ENCODE measurements at places on chromosomes 12 and 14.

DNA sequence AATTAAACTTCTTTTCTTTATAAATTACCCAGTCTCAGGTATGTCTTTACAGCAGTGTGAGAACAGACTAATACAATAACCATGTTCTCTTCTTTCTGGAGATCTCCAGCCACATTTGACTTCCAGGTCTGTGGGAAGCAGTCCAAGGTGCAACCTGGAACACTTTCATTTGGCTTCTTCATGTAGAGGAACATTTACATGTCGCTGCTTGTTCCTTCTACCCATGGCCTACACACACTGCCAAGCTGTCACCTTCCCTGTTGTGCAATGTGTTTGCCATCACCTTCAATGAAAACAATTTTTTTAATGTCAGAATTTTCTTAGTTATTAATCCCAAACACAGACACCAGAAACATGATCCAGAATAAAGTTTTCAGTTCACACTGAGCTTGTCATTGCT, 104.7 kb downstream of the PRKCH start:
- DNase-seq: no peak

DNA sequence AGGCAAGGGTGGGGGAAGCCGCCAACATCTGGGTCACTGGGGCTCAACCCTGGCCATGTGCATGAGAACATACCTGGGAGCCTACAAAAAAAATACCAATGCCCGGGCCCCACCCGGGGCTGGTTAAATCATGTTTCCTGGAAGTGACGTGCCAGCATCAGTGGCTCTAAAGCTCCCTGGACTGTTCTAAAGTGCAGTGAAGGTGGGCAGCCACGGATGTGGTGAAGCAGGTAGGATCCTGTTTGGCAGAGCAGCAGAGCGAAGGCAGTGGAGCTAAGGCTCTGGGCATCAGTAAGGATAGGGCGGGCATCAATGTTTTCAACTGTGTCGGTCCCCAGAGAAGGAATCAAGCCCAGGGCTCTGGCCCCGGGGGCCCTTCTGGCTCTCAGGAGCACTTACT, 525 bp upstream of the GPR68 start:
- no peak for DNase-seq

- DNase-seq: no peak
Observed at GRCh38 chr12:53120685-53121525, 17.6 kb downstream of the SOAT2 start.

- DNase-seq: no peak
Observed at GRCh38 chr14:55518391-55518790, 61.6 kb upstream of the KTN1 start.

GRCh38 chr12:50441763-50442162, 41.1 kb downstream of the LARP4 start:
- no peak for DNase-seq

DNA sequence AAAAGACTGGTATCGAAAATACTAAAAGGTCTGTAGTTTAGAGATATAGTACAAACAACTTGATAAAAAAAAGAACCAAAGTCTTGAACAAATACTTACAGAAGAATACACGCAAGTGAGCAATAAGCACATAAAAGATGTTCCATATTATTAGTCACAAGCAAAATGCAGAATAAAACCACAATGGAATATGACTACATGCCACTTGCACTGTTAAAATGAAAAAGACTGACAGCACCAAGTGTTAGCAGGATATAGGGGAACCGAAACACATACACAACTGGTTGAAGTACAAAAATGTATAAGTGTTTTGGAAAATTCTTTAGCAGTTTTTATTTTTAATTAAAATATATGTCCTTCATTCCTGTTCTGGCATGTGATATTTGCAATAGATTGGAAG, 3.6 kb downstream of the CLEC2A start:
- DNase-seq: no peak

DNA sequence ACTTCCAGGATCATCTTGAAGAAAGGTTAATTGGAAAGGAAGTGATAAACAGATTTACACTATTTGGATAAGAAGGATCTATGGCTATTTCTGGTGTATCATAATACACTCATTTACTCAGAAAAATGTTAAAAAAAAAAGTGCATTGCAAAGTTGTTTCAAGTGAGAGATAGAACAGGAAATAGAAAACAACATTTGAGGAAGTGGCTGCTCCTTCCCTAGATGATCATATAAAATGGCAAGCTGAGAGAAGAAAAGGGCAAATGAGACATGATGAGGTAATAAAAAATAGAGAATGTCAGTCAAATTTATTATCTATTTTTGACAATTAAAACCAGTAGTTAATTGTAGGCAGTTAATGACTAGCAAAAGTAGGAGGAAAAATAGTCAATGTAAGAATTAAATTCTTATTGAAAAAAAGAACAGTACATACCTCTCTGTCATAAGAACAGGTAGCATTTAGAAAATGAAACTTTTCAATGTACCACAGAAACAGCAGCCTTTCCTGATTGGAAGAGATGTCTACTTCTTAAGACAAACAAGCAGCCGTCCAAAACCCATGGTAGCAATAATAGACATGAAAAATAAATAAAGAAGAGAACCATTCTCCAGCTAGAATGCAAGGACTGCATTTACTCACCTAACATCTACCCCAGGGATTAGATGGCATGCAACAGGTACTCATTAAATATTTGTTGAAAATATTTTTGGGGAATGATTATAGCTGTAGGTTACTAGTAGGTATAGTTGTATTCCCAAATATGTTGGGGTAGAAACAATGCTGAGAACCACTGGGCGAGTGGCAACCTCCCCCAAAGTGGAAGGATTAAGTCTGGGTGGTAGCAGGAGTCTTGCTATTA, 63.9 kb upstream of the GRIP1 start:
- no peak for DNase-seq

DNA sequence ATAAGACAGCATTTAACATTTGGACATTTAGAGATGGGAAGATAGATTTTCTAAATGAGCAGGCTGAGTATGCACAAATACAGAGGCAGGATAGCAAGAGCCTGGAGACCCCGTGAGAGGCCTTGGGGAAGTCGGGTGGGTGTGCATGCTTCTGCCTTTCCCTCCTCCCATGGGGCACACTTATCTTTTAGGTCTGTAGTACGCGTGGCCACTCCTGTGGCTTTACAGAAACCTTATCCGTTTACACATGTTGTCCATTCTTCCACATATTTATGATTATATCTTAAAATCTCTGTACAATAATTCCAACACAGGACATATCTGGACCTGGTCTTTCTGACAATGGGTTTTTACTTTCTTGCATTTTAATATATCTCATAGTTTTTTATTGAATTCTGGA, 33.6 kb downstream of the GYS2 start:
- no peak for DNase-seq

DNA sequence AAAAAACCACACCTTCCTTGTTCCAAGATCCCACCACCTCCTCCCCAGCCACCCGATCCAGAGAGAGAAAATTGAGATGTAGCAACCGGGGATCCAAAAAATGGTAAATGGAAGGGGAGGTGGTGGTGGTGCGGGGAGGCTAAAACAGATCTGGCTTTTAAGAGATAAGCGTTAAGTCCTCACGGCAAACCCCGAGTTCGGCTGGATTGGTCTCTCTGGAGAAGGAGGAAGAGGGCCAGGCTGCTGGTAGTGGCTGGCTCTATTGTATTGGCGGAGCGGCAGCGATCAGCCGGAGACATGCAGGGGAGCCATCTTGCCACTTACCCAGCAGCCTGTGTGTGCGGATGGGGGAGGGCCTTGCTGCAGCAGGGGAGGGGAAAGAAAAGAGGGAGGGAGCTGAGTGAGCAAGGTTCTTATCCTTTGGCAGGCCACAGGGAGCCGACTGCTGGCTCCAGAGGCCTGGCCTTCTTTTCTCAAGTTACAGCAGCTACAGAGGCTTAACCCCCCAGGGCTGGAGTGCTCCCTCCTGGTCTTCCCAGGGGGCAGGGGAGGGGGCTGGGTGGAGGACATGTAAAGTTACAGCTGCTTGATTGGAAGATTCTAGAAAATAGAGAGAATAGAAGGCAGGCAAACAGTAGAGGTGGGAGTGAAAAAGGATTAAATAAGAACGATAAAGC, 14.1 kb upstream of the CDH24 start:
- DNase-seq: peak; percentile 77

DNA sequence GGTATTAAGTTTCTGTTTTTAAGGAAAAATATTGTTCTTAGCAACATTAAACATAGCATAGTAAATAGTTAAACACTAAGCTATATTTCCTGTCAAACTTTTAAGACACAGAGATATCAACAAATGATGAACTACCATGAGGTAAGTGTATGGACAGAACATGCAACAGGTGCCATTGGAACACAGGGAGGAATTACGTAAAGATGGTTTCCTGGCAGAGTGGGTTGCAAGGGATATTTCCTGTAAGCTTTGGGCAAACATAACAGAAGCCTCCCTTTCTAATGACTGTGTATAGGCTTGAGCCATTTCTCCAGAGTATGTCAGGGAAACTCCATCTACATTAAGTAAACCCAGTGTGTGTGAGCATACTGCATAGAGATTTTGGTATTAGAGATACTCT, 31.7 kb upstream of the HELB start:
- DNase-seq: no peak

DNA sequence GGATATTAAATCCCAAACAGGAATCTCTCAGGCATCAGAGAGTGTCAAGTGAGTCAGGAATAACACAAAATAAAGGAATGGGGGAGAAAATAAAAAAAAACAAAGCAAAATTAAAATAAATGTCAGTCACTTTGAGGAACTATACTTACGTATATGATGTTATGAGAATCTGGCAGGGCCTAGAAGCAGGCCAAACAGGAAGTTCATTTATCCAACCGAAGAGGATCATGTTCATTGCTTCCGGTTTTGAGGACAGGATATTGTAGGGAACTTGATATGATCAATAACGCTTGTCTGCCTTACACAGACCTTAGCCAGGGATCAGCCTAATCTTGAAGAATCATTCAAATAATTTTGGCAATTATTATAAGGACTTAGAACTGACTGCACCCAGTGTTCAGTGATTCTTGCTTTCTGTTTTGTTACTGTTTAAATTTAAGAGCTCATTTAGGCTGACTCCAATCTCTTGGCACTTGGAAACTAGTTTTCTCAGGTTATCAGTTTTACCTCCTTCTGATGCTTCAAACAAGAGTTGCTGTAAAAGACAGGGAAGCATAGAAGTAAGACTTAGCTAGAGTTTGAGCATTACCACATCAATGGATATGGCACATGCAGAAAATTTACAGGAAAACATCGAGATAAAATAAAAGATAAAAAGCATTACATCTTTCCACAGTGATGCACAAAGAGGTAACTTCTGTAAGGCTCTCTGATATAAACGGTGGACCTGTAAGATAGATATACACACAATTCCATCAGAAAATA, 53.4 kb downstream of the ZFC3H1 start:
- no peak for DNase-seq

- no peak for DNase-seq
Observed at GRCh38 chr12:91974541-91975085, 171.0 kb downstream of the BTG1 start.

DNA sequence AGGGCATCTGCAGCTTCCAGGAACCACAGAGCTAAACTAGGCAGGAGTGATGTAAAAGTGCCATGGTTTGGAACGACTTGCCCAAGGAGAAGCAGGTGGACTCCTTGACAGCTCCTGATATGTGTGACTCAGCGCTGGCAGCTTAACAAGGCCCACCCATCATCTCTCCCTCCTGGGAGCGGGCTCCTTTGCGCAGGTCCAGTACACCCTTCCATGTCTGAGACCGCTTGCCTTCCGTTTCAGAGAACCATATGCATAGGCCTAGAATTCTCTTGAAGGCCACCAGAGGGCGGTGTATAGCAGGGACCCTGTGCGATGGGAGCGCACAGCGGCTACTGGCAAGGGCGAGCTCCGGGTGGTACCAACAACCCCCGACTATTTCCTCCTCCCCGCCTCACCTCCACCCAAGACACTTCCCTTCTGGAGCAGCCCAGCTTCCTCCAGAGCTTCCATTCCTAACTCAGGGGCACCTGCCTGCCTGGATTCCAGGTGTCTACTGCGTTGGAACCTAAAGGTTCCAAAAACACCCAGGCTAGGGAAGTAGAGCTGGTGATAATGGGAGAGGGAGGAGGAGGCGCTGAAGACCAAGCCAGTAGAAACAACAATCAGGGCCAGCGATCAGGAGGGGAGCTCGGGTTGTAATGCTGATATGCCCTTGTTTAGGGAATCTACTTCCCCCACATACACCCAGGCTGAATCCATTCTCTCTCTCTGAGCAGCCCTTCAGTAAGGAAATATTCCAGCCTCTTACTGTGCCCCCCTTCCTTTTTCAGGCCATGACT, 6.3 kb downstream of the DHH start:
- peak; percentile 61 for DNase-seq

DNA sequence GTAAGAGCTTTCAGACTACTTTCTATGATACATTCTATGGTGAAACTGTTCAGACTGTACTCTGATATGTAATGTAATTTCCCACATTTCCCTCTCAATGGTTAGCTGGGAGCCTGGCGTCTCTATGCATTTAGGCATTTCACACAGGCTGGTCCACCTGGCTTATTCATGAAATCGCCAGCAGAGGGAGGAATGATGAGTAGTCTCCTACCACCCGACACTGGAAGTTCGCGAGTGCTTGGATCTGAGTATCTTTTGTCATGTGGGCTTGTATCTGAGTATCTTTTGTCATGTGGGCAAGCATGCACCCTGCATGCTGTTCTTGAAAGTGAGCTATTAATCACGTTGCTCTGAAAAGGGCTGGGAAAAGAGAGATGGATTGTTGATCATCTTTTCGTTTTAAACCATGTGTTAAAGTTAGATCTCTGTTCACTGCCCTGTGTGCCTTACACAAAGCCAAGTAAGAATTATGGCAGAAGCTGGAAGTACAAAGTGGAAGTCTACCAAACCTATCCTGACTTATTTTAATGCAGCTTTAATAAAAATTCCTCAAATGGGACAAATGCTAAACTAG, 235.0 kb downstream of the ATP23 start:
- DNase-seq: no peak

DNA sequence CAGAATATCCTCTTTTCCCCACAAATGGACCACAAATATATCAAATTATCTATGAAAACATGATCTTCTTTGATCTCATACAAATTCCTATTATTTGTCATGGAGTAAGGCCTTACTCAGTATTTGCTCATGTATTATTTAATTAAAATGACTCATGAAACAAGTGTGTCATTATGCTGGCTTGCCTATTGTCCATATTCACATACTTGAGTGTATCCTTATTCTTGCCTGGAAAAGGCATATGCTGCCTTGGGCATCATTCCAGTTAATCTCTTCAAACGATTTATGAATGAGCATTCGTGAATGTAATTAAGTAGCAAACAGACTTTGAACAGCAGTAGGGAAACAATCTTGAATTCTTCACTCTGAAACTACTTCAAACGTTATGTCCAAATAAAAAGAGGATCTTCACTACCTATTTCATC, 22.6 kb upstream of the SNRPF start:
- no peak for DNase-seq

GRCh38 chr12:27619308-27619707, 76.9 kb upstream of the REP15 start:
- no peak for DNase-seq

- no peak for DNase-seq
Observed at GRCh38 chr12:121915841-121916321, 2.5 kb upstream of the CFAP251 start.

All from brain pericyte (primary cell).